ENCODE measurements at places on chromosomes 16 and 17. TPM values are rescaled to one million over a fixed set of nuclear protein-coding genes. Genes with fewer than 3 reads are reported as not detected.

The LDHD gene
- polyA plus RNA-seq: 0.86 TPM

The DNAH17 gene
- polyA plus RNA-seq: not detected

The SDK2 gene
- not detected for polyA plus RNA-seq

The ITGB3 gene
- 0.62 TPM for polyA plus RNA-seq

The ARL16 gene
- polyA plus RNA-seq: 32.4 TPM

The PEX12 gene
- polyA plus RNA-seq: 4.9 TPM

The NGFR gene
- polyA plus RNA-seq: 0.11 TPM

The RAC3 gene
- polyA plus RNA-seq: 281 TPM

The HAPSTR1 gene
- 25.3 TPM for polyA plus RNA-seq

The CA7 gene
- polyA plus RNA-seq: 0.05 TPM

The HOXB6 gene
- 14.8 TPM for polyA plus RNA-seq

The CCDC78 gene
- polyA plus RNA-seq: 17.7 TPM

The ALDH3A1 gene
- polyA plus RNA-seq: not detected

The APRT gene
- 354 TPM for polyA plus RNA-seq

The ZSCAN10 gene
- not detected for polyA plus RNA-seq

The XYLT1 gene
- polyA plus RNA-seq: not detected

The PRSS33 gene
- not detected for polyA plus RNA-seq
